Frontal cortex (tissue), 4 donors: ENCODE measurements at places on chromosomes 16 and 17. TPM values are rescaled to one million over a fixed set of nuclear protein-coding genes. Genes with fewer than 3 reads are reported as not detected.

Gene ZNF385C
- total RNA-seq, result 0.41 TPM

Gene CMTM2
- total RNA-seq, result not detected

GRCh38 chr17:45868276-45868675, 23.6 kb downstream of the SPPL2C start:
- DNase-seq, result no peak

DNA sequence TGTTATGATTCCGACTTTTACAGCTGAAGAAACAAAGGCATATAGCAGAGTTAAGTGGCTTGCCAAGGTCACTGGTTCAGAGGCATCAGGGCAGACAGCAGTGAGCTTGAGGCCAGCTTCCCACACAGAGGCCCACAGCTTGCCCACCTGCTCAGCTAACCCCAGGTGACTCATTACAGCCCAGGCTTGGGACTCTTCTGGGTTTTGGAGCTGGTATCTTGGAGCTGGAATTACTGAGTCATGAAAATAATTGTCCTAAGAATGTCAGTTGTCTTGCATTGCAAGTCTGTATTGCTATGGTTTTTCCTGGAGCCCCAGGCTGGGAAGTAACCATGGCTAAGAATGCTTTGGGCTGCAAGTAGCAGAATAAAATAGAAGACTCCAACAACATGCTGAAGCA, 32.4 kb upstream of the IRX3 start:
- DNase-seq, result no peak

DNA sequence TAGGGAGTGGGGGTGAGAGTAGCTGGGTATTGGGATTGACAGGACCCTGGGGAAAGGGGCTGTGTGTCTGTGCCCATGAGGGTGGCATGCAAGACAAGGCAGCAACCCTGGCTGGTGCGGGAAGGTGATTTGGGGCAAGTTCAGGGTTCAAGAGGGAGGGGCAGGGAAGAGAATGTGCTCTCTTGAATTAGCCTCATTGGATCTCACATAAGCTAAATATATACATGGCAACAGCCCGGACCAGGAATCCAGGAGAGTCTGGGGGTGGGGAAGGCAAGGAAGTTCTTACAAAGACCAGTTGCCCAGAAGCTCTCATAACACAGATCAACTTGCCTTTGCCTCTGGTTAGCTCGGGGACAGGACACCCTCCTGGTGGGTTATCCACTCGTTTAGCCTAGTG, 73.3 kb downstream of the IRX3 start:
- no peak for DNase-seq

DNA sequence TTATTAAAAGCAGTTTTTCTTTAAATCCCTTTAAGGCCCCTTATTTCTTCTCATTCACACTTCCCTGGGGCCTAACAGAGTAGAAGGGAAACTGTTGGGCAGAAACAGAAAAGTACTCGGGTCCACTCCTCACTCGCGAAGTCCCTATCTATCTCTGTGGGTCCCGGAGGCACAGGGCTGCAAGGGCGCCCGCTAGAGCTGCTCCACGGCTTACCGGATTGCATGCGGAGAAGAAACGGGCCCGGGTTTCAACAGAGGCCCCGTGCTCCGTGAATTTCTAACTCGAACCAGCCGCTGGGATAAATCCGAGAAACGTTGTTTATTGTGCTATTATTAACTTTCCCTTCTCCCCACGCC, 4.3 kb downstream of the CBLN1 start:
- no peak for DNase-seq
